ENCODE measurements at places on chromosomes 3 and 15.

DNA sequence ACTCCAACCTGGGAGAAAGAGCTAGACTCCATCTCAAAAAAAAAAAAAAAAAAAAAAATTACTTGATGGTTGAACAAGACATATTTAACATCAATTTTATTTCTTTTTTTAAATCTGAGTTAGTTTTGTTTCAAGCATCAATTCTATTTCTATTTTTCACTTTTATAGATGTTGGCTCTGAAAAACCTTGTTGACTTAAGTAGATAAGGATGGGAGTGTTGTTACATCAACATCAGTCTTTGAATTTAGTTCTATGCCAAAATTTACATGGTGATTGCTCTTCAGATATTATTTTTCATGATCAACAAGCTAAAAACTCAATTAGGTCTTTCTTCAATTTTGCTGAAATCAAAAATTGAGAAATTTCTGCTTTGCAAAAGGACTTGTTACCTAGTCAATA, 66.9 kb downstream of the SERP1 start:
- DNase-seq: no peak

- no peak for DNase-seq
Observed at GRCh38 chr3:14806641-14807263, 12.0 kb upstream of the FGD5 start.

GRCh38 chr15:87949151-87949574, 307.4 kb downstream of the NTRK3 start:
- no peak for DNase-seq

DNA sequence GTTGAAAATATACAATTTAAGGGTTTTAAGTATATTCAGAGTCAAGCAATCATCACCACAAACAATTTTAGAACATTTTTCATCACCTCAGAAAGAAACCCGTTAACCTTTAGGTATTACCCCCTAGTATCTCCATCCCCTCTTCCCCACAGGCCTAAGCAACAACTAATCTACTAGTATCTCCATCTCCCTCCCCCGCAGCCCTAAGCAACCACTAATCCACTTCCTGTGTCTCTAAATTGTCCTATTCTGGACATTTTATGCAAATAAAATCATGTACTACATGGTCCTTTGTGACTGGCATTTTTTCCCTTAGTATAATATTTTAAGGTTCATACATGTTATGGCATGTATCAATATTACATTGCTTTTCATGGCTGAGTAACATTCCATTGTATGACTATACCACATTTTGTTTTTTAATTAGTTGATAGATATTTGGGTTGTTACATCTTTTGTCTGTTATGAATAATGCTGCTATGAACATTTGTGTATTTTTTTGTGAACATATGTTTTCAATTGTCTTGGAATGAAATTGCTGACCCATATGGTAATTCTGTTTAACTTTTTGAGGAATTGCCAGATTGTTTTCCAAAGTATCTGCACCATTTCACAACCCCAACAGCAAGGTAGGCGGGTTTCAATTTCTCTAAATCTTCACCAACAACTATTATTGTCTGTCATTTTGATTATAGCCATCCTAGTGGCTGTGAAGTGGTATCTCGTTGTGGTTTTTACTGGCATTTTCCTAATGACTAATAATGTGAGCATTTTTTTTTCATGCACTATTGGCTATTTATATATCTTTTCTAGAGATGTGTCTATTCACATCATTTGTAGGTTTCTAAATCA, 215.6 kb upstream of the CD96 start:
- no peak for DNase-seq

- no peak for DNase-seq
Observed at GRCh38 chr15:39462691-39463090, 118.2 kb upstream of the THBS1 start.

DNA sequence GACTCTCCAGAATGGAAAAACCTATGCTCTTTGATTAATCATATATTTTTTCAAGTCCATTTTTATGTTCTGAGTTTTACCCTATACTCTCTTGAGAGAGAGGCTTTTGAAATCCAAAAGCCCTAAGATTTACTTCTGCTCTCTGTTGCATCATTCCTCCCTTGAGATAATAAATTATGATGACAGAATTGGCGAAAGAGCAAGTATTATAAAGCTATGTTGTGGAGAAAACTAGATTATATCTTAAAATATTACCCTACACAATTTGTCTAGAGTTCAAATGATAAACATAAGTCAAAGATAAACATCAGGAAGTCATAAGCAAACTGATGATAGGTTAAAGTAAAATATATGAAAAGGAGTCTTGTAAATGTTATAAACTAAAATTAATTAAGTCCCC, 293.4 kb upstream of the MME start:
- no peak for DNase-seq

- DNase-seq: no peak
Observed at GRCh38 chr15:44710236-44711095, 657 bp downstream of the PATL2 start.

DNA sequence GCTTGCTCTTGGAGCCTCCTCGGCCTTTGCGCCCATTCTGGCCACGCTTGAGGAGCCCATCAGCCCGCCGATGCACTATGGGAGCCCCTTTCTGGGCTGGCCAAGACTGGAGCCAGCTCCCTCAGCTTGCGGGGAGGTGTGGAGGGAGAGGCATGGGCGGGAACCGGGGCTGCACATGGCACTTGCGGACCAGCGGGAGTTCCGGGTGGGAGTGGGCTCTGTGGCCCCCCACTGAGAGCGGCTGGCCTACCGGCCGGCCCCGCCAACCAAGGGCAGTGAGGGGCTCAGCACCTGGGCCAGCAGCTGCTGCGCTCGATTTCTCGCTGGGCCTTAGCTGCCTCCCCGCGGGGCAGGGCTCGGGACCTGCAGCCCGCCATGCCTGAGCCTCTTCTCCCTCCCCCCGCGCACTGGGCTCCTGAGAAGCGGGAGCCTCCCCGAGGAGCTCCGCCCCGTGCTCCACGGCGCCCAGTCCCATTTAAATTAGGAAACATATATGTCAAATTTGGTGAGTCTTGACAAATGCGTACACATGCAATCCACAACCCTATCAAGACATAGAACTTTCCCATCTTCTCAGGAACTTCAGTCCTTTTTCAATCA, 97.6 kb upstream of the CNTN3 start:
- DNase-seq: no peak

- no peak for DNase-seq
Observed at GRCh38 chr3:140505876-140506275, 172.0 kb upstream of the TRIM42 start.

GRCh38 chr3:194382196-194382891, 12.8 kb upstream of the LRRC15 start:
- no peak for DNase-seq

- DNase-seq: no peak
Observed at GRCh38 chr15:82537351-82537908, 2.8 kb downstream of the RPS17 start.

- no peak for DNase-seq
Observed at GRCh38 chr3:185040425-185040824, 112.4 kb downstream of the C3orf70 start.

DNA sequence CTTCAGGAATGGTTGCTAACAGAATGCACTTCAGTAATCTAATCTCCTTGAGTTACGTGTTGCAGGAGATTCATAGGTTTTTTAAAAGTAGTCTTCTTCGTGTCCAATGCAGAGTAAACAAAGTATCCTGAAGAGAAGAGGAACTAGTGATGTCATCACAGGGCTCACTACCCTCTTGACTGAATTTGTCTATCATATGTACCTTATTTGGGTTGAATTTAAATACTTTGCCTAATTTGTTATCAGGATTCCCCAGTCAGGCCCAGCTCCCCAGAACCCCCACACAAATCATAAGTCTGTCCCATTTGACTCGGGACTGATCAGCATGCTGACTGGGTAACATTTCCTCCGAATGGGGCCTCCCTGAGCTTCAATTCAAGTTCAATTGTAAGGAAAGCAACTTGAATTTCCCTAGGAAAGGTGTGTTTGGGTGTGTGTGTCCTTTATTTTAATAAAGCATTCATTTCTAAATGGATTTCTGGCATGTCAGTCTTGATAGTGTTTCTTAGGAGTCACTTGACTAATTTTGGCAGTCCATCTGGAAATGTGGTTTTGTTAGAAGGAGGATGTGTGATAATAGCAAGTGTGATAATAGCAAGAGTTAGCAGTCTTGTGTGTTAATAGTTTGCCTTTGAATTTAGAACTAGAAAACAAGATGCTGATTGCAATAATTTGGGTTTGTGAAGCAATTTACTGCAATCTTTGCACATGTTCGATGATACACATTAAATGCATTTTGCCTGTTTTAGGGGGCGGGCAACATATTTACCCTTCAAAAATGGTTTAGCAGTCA, 21.9 kb downstream of the OXNAD1 start:
- DNase-seq: no peak

DNA sequence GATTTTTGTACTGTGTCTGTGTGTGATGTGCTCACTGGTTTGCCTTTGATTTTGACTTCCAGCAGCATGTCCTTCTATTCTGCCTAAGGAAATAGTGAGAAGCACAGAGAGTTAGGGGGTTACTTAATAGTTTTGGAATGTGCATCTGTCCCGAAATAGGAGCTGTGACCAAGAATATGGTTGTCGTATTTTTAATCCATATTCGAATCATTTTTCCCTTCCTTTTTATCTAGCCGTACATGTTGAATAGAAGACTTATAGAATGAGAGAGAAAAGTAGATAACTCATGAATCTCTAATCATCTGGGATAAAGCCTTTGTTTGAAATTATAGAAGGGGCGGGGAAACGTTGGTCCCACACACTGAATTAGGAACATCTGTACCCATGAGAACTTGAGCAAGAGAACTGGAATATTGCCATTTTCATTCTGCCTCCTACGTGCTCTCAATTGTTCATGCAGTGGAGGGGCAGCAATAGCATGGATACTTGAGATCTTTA, 23.6 kb downstream of the CRTC3 start:
- DNase-seq: no peak

GRCh38 chr3:12316729-12317351, 28.0 kb downstream of the PPARG start:
- no peak for DNase-seq

DNA sequence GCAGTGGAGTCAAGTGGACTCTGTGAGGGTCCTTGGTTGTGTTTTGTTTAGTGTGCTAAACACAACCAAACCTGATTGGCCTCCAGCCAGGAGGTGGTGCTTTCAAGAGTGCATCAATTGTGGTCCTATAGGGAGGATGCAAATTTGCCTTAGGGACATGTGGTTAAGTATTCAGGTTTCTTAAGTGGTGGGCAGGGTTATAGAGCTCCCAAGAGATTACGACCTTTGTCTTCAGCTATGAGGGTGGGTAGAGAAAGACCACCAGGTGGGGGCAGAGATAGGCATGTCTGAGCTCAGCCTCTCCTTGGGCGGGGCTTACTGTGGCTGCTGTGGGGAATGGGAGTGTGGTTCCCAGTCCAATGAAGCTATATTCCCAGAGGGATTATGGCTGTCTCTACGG, 186.6 kb downstream of the SQOR start:
- no peak for DNase-seq

GRCh38 chr3:150825192-150825915, 62.4 kb upstream of the SIAH2 start:
- DNase-seq: no peak

Measured in stimulated activated CD4-positive, alpha-beta T cell treated with anti-CD3 and anti-CD28 coated beads, Interleukin-4, amount 100 ng/mL, for 1 hour (primary cell).